Activated CD8-positive, alpha-beta memory T cell treated with anti-CD3 and anti-CD28 coated beads, Interleukin-2, amount 50 U/mL, for 4 hours (primary cell): ENCODE measurements at places on chromosomes 5 and 9.

DNA sequence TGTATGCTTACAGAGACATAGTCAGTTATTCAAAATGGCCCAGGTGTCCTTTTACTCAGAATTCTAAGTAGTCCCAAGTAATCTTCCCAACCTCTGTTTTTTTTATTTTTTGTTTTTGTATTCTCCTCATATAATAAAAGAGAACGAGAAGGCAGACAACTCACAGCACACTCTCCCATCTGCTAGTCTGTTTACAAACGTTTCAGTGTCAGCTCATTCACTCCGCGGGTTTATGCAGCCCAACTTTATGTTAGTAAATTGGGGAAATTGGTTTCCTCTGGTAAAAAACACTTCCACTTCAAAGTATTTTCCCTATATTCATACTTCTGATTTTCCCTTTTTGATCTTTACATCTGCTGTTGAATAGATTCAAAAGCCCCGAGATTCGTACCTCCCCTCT, 347.2 kb downstream of the EFNA5 start:
- no peak for DNase-seq

- DNase-seq, result no peak
Measured at GRCh38 chr5:1930501-1930879, 47.8 kb upstream of the IRX4 start.

- no peak for DNase-seq
Measured at GRCh38 chr5:61806491-61807020, 474.5 kb downstream of the ZSWIM6 start.

DNA sequence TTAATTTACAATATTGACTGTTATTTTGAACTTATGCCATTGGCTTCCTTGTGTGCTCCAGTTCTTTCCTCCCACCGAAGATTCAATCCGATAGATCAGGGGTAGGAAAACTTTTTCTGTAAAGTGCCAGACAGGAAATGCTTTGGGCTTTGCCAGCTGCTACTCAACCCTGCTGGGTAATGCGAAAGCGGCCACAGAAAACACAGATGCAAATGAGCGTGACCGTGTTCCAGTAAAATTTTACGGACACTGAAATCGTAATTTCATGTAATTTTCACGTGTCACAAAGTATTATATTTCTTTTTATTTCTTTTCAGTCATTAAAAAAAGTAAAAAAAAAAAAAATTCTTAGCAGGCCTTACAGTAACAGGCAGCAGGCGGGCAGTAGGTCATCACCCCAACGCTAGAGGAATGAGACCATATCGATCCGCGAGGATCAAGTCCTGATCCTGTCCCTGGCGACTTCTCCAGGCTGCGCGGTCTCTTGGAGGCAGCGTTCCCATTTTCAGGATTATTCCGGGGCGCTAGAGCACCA, 599 bp downstream of the NMRK1 start:
- DNase-seq, result peak; percentile 33

- no peak for DNase-seq
Measured at GRCh38 chr9:36914212-36914577, 119.9 kb downstream of the PAX5 start.

GRCh38 chr5:143397302-143398052, 6.0 kb downstream of the NR3C1 start:
- DNase-seq, result no peak

DNA sequence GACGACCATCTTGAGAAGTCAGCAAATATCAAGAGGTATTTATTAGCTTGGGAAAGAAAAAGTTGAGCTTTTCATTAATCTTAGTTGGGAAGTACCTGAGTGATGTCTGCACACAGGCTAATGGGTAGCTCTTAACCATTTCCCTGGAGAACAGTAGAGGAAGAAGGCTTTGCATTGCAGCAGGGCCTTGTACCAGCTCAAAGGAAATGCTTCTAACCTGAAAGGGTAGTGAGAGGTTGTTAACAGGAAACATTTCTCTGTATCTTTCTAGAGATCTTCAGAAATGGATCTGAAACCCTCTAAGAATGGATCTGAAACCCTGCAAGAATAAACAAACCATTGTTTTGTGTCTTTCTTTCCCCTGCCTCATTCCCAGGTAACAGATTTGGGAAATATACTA, 393.3 kb downstream of the PLK2 start:
- no peak for DNase-seq

DNA sequence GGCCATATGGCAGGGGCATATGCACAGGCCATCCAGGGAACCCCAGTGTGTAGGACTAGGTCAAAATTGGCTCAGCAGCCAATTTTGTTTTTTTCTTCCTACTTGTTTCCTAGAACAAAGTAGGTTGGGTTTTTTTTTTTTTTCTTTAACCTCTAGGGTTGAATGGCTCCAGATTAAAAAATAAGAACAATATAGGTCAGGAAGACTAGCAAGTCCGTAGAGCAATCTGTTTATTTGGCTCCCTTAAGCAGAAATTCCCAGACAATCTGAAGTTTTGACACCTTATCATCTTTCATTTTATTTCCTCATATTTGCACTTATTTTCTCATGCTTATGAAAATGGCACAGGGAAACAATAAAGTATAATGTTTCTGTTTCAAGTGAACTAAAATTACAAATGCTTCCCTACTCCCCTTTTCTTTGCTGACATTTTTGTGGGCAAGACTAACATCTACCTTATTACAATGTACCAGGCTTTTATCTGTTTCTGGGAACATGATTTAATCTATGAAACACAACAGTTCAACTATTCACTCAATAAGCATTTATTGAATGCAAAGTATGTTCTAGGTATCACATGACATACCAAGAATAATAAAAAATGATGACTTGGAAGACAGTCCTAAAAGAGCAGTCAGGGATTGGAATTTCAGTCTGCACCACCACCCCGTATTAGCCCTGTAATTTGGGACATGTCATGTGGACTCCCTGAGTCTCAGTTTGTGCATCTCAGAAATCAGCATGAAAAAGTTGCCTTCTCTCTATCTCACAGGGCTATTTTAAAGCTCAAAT, 30.5 kb downstream of the TLR4 start:
- no peak for DNase-seq

DNA sequence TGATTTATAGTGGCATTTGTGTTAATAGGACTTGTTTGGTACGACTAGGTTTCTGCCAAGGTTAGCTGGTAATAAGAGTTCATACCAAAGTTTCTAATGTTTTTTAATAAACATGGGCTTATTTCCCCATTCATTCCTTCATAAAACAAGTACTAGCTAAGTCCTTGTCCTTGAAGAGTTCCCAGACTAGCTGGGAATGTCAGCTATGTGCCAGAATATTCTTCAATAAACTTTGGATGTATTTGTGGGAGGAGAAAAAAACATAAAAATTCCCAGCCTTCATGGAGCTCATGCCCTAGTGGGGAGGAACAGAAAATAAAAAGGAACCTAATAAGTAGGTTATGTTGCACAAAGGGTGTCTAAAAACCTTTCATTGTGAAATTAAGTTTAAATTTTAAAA, 176.9 kb downstream of the DENND1A start:
- DNase-seq, result no peak

GRCh38 chr5:107419498-107419897, 251.2 kb downstream of the EFNA5 start:
- no peak for DNase-seq

DNA sequence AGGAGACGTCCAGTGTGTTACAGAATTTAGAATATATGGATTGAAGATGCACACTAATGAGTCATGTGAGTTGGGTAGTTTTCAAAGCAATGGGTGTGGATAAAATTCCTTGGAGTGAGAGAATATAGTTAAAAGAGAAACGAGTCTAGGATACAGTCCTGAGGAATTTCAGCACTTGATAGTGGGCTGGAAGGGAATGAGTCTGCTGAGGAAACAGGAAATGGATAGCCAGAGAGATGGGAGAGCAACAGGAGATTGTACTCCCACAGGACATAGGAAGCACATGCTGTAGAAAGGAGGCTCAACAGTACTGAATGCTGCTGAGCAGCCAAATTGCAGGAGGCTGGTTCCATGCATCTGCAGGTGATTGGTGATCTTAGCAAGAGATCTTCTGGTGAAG, 68.1 kb downstream of the FBN2 start:
- no peak for DNase-seq

DNA sequence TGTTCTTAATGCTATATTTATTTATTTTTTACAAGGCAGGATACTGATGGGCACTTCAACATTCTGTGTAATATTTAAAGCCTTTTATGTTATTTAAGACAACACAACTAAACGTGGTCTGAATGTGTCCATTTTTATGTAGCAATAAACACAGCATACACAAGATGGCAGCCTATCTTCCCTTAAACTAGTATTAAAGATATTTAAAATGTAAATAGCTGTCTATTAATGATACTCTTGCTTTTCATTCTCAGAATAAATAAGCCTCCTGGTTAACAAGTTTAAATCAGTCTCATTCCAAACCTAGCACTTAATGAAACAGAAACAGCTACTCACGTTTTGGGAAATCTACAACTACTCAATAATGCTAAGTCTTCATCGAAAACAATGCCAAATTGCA, 315.7 kb downstream of the MCTP1 start:
- no peak for DNase-seq

DNA sequence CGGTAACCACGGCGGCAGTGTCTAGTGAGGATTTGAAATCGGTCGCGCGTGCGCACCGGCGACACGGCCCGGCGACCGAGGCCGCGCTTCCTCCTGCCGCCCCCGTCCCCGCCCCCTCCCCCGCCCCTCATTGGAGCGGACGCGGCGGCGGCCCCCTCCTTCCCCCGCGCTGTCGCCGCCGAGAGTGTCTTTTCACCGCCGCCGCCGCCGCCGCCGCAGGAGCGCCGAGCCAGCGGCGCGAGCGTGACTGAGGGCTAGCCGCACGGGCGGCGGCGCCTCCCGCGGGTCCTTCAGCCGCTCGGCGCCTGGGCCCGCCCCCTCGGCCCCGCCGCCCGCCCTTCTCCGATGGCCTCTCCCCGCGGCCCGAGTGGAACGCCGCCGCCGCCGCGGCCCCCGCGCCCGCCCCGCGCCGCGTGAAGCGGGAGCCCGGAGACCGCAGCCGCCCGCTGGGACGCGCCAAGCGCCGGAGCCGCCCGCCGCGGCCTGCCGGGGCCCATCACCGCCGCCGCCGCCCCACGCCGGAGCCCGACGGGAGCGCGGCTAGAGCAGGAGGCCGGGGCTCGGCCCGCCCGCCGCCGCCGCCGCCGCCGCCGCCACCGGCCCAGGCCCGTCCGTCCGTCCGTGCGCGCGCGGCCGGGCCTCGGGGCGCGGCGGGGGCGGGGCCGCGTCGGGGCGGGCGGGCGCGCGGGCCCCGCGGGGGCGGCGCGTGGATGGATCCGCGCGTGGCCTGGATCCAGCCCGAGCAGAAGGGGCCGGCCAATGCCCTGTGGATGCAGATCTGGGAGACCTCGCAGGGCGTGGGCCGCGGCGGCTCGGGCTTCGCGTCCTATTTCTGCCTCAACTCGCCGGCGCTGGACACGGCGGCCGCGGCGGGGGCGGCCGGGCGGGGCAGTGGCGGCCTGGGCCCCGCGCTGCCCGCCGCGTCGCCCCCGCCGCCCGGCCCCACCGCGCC, at the start of gene TENT4A:
TSS of gene TENT4A (plus strand) at position 159 of the 952 bp plus-strand sequence. CDS start at position 711, 552 bp downstream.
- peak; percentile 33 for DNase-seq

- DNase-seq, result peak; percentile 86
Measured at GRCh38 chr9:127955294-127956015, 17.8 kb upstream of the DPM2 start.
